Peyer's patch (tissue), 4 donors: ENCODE measurements at places on chromosomes 16 and 17.

- H3K27me3 ChIP-seq, result no peaks in the 10 kb centered on the region
- H3K4me3 ChIP-seq, result no peak overlapping the region
- no peaks in the 10 kb centered on the region for H3K4me1 ChIP-seq
- H3K27ac ChIP-seq, result no peak overlapping the region
- DNase-seq, result no peak
Measured at GRCh38 chr16:85998868-85999729, 100.1 kb downstream of the IRF8 start.

- no peaks in the 10 kb centered on the region for H3K36me3 ChIP-seq
- H3K27ac ChIP-seq, result no peak within 1 kb of the TSS
- H3K4me3 ChIP-seq, result no peak within 1 kb of the TSS
- H3K4me1 ChIP-seq, result no peaks in the 10 kb centered on the region
Measured at GRCh38 chr17:1742371-1743087, at the start of gene SERPINF2. Gene SERPINF2, plus strand, starts transcription at chr17:1742871. Its CDS starts 2,125 bp downstream, at chr17:1744996.

DNA sequence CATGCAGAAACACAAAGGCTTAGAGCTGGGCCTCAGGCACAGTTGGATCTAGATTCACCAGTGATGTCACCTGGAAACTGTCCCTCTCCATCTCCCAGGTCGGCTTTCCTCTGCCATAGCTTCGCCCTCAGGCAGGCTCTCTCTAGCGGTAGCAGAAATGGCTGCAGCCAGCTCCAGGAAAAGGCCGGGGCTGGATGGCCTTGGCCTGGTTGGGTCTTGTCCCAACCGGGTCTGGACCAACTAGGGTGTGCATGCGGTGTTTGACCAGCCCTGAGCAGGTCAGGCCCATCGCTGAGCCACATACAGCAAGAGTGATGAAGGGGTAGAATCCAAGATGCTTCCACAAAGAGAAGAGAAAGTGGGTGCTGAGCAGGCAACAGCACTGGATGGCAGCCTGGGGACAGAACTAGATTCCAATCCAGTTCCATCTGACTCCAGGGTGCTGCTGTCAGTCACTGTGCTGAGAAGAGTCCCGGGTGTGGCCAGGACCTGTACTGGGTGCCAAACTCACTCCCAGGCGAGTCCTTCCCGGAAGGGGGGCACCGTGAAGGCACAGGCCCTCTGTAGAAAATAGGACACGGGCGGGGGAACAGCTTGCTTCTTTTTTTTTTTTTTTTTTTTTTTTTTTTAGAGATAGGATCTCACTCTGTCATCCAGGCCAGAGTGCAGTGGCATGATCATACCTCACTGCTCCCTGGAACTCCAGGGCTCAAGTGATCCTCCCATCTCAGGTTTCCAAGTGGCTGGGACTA lies 51.8 kb downstream of the SOCS3 start:
- H3K4me1 ChIP-seq, result no peaks in the 10 kb centered on the region
- H3K27me3 ChIP-seq, result no peaks in the 10 kb centered on the region
- no peak for DNase-seq

DNA sequence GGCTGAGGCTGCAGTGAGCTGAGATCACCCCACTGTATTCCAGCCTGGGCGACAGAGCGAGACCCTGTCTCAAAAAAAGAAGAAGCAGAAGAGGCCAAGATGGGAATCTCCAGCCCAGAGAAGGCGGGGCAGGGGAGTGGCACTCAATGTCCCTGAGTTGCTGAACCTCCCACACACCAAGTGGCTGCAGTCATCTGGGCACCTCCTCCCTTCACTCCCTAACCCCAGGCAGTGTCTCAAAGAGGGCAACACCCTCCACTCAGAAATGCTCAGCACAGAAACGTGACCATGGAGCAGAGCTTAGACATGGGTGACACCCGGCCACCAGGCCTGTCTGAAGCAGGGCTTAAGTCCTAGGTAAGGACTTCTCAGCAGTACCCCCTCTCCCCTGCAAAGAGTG lies 36.3 kb upstream of the BCAR1 start:
- H3K27me3 ChIP-seq, result no peaks in the 10 kb centered on the region
- DNase-seq, result peak; percentile 59
- H3K4me3 ChIP-seq, result no peak overlapping the region
- no peaks in the 10 kb centered on the region for H3K36me3 ChIP-seq

DNA sequence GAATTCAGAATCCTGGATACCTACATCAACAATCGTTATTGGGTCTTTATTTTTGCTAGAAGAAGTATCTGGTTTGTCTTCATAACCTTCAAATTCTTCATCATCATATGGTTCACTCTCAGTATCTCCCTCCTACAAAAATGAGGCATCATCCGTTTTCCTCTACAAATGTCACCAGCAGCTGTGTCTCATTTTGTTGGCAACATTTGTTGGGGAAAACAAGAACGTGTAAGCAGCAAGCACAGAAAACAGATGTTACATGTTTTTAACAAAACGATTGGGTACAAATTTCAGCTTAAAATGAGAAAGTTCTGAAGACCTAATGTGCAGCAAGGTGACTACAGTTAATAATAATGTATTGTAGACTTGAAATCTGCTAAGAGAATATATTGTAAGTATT lies 8.7 kb downstream of the CCDC47 start:
- no peak overlapping the region for H3K4me3 ChIP-seq
- H3K36me3 ChIP-seq, result peaks cover 60% of the 10 kb centered on the region
- no peak overlapping the region for H3K27ac ChIP-seq
- H3K27me3 ChIP-seq, result no peaks in the 10 kb centered on the region
- DNase-seq, result no peak

- no peaks in the 10 kb centered on the region for H3K4me1 ChIP-seq
- no peak overlapping the region for H3K27ac ChIP-seq
- no peak for DNase-seq
- no peaks in the 10 kb centered on the region for H3K36me3 ChIP-seq
Measured at GRCh38 chr16:6966925-6967324, 365.7 kb upstream of the RBFOX1 start.

DNA sequence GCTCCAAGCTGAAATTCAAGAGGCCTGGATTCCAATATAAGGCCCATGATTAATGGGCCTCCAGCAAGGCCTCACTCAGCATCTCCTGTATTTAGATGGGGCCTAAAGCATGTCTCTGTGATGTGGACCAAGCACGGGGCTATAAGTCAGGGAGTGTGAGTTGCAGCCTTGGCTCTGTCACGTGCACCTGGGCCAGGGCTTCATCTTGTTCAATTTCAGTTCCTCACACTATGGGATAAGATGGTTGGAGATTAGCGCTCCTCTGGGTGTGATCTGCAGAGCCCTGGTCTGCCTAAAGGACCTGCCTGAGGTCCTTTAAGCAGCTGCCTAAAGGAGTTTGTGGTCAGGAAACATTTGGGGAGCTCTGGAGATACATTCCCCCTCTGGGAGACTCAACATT lies 25.2 kb downstream of the KLHL36 start:
- no peaks in the 10 kb centered on the region for H3K4me1 ChIP-seq
- no peaks in the 10 kb centered on the region for H3K27me3 ChIP-seq
- no peak overlapping the region for H3K27ac ChIP-seq

DNA sequence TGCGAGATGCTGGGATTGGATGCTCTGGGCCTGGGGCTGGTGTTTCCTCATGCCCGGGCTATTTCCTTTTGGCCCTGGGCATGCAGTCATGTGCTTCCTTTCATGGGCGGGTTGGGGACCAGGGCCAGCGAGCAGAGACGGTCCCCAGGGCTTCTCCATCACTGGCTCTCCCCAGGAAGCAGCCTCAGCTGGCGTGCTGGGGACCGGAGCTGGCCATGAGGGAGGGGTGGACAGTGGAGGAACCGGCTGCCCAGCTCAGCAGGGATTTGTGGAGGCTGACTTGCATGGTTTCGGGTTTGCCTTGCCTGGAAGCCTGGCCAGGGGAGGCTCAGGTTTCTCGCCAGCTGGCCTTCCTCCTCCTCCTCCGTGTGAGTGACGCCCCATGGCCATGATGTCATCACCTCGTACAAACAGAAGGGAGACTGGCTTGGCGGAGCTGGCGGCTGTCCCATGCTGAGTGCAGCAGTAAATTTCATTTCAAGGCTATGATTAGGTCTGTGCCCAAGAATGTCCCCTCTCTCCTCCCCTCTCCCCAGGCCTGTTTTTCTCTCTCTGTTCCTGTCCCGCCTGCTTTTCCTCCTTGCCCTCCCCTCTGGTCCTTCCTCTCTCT lies 8.9 kb upstream of the TIMP2 start:
- H3K27ac ChIP-seq, result peak overlapping the region; percentile 63
- H3K4me1 ChIP-seq, result peaks cover 6% of the 10 kb centered on the region
- H3K36me3 ChIP-seq, result no peaks in the 10 kb centered on the region
- H3K27me3 ChIP-seq, result no peaks in the 10 kb centered on the region

DNA sequence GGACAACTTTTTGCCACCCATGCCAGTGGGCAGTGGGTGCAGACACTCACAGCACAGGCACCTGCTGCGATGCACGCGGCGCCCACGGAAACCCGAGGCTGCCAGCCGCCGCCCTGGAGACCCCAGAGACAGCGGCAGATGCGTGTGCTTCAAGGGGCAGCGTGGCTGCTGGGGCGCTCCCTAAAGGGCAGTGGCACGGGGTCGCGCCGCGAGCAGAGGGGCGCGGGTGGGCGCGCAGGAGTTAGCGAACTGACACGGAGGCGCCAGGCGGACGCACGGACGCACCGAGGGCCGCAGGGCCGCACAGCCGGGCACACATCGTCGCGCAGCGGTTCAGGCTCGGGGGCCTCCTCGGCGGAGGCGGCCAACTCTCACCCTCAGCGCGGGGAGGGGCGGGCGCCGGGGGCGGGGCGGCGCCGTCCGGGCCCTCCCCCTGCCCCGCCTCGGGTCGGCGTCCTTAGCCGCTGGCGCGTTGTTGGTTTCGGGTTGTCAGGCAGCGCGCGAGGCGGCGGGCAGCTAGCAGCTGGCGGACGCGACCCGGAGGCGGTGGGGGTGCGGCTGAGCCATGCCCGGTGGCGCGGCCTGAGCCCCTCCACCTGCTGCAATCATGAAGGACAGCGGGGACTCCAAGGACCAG lies at the start of gene KIF19:
Gene KIF19 (plus strand): TSS at position 484 of the 637 bp plus-strand sequence. CDS start 124 bp downstream, at position 608.
- no peaks in the 10 kb centered on the region for H3K4me1 ChIP-seq
- H3K4me3 ChIP-seq, result peak within 1 kb of the TSS; percentile 19

DNA sequence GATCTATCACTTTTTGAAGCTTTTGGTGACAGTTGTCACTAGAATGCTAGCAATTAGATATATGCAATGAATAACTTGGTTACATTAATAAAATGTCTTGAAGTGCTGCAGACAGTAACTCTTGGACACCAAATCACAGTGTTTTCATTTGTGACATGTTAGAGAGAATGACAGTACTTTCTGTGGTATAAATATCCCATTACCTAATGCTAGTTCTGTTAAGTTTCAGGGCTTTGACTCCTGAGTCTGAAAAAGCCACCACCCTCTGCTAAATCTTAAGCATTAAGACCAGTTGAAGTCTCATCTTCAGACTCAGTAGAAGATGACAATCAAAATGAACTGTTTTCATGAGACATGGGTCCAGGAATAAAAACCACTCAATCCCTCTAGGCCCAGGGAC lies 10.6 kb upstream of the CPHXL2 start:
- H3K36me3 ChIP-seq, result no peaks in the 10 kb centered on the region
- no peak overlapping the region for H3K27ac ChIP-seq
- no peak for DNase-seq
- no peaks in the 10 kb centered on the region for H3K4me1 ChIP-seq

DNA sequence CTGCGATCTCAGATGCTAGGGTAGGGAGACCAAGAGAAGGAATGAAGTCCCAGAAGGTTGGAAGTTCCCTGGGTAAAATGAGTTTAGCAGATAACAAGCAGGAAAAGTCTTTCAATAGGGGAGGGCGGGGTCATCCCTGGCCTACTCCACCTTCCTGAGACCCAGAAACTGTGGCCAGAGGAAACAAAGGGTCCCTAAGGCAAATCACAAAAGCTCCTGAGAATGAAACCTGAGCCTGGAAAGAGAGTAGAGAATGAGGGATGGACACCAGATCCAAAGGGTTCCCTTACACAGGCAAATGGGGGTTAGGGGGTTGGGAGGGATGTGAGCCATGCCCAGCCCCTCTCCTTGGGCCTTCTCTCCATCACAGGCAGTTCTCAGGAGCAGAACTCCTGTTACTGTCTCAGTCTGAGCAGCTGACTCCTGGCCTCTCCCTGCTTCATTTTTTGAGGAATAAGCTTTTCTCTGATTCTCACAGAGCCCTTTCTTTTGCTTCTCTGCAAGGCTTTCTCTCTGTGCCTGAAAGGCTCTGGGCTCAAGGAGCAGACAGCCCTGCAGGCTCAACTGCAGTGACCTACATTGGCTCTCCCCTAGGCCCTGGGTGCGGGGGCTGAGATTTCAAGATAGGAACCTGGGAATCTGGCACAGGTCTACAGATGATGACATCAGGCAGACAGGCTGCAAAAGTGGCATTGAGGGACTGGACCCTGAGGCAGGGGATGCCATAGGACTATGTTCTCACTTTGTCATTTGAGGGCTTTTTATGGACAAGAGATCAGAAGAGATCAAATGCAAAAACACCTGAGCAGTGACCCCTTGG lies 9.8 kb upstream of the NR1D1 start:
- no peaks in the 10 kb centered on the region for H3K27me3 ChIP-seq
- DNase-seq, result peak; percentile 45
- peaks cover 39% of the 10 kb centered on the region for H3K4me1 ChIP-seq
- H3K36me3 ChIP-seq, result no peaks in the 10 kb centered on the region
- H3K4me3 ChIP-seq, result no peak overlapping the region

DNA sequence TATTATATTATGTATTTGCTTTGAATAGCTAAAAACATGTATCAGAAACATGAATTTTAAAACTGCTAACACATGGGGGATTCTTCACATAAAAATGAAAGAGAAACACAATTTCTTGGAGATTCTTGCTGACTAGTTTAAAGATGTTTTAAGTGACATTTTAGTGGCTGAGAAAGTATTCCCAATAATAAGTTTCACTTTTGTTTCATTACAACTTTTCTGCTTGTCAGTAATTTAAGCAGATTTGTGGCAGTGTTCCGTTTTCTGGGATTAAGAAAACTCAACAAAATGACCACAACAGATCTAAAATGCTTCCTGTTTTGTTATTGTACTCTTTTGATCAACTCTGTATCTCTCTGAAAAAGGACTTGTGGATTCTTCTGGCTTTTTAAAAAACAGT lies 75.9 kb downstream of the NLK start:
- H3K36me3 ChIP-seq, result no peaks in the 10 kb centered on the region
- H3K4me3 ChIP-seq, result no peak overlapping the region
- DNase-seq, result no peak
- H3K4me1 ChIP-seq, result no peaks in the 10 kb centered on the region

DNA sequence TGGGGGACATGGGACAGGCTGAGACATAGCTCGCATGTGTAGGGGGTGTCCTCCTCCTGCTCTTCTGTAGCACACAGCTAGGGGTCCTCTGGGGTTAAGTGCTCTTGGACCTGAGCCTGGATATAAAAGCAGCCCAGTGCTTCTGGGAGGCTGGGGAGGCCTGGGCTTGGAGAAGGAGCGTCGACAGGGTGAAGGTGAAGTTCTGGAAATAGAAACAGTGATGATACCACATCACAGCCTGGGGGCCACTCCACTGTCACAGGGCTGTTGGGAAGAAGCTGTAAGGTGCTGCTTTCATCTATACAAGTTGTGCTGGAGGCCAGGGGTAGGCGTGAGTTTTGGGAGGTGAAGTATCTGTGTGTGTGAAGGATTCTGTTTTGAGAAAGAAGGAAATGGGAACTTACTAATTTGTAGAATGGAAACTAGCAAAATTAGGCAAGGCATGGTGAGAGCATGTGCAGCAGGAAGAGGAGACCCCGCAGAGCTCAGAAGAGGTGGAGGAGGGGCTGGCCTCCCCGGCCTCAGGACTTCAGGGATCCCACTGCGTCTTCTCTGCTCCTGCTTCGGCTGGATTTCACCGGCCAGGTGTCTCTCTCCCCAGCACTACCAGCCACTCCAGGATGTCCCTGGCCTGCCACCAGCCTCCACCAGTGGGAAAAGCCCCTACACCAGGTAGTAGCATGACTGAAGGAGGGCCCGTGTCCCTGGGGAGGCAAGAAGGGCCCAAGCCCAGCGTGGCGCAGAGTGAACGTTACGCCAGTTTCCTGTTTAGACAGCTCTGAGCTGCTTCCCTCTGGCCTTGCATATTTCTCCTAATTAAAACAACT lies 19.4 kb downstream of the PLCG2 start:
- peaks cover 24% of the 10 kb centered on the region for H3K4me1 ChIP-seq
- peak overlapping the region; percentile 80 for H3K27ac ChIP-seq
- H3K27me3 ChIP-seq, result no peaks in the 10 kb centered on the region
- H3K36me3 ChIP-seq, result no peaks in the 10 kb centered on the region
